ENCODE measurements at places on chromosomes 5 and 9.

GRCh38 chr5:88948746-88949600 is 66.0 kb upstream of the MEF2C start:
- DNase-seq: no peak

GRCh38 chr5:79640571-79641055 is 28.4 kb downstream of the TENT2 start:
- no peak for DNase-seq

- no peak for DNase-seq
Observed at GRCh38 chr5:21654-22233, 70.2 kb upstream of the PLEKHG4B start.

DNA sequence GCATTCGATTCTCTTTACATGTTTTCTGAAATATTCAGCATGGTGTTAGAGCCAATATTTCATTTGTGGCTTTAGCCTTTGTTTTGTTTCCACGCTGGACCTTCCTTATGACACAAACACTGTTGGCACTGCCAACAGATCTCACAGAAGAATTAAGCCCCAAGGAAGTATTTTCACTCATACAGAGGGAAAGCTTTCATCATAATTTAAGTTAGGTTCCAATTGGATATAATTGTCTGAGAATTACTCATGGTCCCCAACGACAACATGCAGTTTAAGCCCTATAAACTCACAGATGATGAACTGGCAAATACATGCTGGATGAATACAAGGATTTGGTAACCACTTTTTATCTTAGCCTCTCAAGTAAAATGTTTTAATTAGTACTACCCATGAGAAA is 259.5 kb downstream of the EBF1 start:
- DNase-seq: no peak

GRCh38 chr5:125251703-125252102 is 505.3 kb upstream of the ZNF608 start:
- DNase-seq: no peak

DNA sequence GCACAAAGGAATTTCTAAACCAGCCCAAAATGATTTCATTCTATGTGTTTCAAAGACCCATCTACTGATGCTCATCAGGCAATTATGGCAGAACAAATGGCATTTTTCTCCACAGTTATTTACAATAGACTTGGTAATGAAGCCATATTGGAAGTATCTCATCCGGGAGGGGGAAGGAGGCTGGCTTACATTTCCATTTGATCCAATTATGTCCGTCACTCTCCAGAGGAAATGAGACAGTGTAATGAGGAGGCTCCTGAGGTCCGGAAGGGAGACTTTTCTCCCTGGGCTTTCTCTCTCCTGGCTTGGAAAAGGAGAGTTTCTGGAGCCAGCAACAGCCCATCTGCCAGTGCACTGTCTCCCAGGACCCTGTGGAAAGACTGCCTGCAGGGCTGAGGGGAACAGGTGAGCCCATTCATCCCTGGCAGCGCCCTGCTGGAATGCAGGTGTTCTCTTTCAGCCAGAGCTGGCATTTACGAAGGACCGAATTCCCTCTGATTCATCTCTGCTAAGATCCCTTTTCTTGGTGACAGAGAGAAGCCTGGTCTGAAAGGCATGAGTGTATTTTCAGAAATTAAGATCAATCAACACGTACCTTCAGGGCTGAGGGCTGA is 54.9 kb upstream of the SAP30L start:
- no peak for DNase-seq

- DNase-seq: no peak
Observed at GRCh38 chr5:56281489-56282165, 48.5 kb upstream of the ANKRD55 start.

- DNase-seq: peak; percentile 86
Observed at GRCh38 chr9:14693251-14693861, at the start of gene ZDHHC21. Gene ZDHHC21 (minus strand): TSS chr9:14693432. CDS start chr9:14674340, 19,092 bp downstream.

DNA sequence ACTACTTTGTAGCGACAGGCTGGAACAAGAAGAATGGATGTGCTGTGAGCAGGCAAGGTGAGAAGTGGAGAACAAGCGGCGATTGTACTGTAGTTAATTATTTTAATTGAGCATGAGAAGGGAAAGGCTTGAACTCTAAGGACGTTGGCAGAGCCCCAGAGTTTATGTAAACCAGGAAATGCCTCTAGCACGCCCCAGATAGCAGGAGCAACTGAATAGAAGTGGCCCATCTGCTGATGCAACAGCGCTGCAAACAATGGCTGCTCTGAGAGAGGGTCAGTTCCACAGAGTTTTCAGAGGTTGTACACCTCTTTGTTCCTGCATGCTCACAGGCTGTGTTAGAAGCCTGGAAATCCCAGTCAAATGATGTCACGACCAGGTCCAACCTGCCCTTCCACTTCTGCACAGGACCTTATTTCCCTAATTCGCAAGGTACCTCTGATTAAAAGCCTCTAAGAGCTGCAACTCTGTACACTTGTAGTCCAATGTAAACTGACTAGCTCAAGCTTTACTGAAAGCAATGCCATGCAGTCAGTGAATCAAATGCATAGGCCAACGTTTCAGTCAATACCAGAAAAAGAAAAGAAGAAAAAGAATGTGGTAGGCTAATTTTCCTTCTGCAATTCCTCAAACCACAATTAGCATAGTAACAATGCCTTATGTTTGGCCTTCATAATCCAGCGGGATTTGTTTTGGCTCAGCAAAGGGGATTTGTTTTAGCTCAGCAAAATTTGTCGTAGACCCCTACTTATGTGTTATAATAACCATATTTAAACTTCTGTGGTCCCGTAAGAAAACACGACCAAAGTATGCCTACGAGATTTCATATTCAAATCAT is 119.6 kb upstream of the RETREG1 start:
- DNase-seq: peak; percentile 51

DNA sequence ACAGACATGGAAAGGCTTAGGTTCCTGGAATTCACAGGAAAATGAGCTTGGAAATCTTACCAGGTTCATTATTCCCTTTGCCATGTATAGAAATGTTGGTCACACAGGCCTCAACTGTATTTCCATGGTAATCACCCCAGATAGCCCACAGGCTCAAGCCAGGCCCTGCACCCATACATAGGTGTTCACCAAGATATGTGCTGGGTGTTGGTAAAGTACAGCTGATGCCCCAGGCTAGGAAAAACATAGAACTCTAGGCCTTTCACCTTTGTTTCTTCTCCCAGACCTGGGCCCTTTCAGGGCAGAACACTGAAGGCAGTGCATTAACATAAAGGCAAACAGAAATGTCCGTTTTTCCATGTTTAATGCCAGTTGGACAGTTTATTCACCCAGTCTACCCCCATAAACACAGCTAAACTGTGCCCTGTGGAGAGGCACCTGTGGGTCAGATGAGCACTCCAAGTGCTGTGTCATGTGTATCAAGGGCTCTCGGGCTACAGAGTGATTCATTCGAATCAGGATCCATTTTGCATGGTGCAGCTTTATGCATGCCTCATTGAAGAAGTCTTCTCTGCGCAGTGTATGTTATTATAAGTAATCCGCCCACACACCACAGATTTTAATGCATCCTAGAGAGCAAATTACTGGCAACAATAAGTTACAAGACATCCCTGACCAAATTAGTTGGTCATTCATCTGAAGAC is 93.4 kb upstream of the SLC30A5 start:
- DNase-seq: no peak

GRCh38 chr9:17963498-17963897 is 384.6 kb downstream of the SH3GL2 start:
- no peak for DNase-seq

DNA sequence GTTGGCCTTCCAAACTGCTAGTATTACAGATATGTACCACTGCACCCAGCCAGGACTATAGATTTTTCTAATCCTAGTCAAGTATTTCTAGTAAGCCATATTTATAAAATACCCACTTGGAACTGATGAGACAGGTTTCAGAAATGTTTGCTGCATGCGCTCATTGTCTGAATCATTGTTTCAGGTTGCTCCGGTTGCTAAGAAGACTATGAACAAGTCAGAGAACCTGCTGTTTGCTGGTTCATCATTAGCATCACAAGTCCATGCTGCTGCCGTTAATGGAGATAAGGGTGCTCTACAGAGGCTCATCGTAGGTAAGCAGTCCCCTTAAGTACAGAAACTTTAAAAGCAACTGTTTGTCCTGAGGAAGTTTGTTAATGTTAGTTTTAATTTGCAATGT is 5.3 kb downstream of the INVS start:
- no peak for DNase-seq

DNA sequence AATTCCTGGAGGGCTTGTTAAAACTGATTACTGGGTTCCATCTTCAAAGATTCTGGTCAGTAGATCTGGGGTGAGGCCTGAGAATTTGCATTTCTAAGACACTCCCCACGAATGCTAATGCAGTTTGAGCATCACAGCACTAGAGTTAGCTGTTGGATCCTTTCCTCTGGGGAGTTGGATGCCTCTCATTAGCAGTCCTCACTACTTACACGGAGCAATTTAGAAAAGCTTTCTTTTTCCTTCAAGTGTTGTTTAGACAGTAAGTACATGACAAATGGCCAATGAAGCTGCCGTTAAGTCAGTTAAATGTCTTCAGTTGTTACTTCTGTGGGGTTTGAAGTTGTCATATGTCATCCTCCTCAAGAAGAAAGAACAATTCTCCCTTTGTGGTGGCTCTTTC is 74.9 kb upstream of the HMHB1 start:
- no peak for DNase-seq

- DNase-seq: no peak
Observed at GRCh38 chr9:29806937-29807618, 2233.8 kb upstream of the C9orf72 start.

DNA sequence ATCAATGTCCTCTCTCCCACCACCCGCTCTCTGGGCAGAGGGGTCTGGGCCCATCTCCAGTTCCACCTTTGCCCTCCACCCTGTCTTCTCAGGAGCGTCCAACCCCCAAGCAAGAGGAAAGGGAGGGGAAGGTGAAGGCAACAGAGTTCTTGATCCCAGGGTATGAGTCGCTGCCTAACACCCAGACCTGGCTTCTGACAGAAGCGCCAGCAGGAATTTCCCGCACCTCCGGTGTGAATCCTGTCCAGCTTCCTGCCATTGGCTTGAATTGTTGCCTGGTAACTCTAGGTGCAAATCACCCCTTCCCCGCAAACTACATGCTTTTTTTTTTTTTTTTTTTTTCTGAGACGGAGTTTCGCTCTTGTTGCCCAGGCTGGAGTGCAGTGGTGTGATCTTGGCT is 84.2 kb upstream of the IER5L start:
- DNase-seq: no peak

- DNase-seq: no peak
Observed at GRCh38 chr9:123073991-123074422, 40.5 kb downstream of the GPR21 start.

DNA sequence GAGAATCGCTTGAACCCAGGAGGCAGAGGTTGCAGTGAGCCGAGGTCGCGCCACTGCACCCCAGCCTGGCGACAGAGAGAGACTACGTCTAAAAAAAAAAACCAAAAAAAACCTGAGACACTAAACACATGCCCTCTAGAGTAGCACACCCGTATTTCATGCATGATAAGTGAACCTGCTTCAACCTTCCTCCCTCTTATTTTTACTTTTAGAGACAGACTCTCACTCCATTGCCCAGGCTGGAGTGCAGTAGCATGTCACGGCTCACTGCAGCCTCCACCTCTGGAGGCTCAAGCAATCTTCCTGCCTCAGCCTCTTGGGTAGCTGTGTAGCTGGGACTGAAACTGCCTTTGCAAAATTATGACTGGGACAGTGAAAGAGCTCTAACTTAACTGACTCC is 17.6 kb upstream of the NANS start:
- no peak for DNase-seq

- no peak for DNase-seq
Observed at GRCh38 chr9:18722882-18723281, 248.9 kb downstream of the ADAMTSL1 start.

GRCh38 chr9:99287641-99288040 is 65.6 kb downstream of the SEC61B start:
- DNase-seq: no peak

DNA sequence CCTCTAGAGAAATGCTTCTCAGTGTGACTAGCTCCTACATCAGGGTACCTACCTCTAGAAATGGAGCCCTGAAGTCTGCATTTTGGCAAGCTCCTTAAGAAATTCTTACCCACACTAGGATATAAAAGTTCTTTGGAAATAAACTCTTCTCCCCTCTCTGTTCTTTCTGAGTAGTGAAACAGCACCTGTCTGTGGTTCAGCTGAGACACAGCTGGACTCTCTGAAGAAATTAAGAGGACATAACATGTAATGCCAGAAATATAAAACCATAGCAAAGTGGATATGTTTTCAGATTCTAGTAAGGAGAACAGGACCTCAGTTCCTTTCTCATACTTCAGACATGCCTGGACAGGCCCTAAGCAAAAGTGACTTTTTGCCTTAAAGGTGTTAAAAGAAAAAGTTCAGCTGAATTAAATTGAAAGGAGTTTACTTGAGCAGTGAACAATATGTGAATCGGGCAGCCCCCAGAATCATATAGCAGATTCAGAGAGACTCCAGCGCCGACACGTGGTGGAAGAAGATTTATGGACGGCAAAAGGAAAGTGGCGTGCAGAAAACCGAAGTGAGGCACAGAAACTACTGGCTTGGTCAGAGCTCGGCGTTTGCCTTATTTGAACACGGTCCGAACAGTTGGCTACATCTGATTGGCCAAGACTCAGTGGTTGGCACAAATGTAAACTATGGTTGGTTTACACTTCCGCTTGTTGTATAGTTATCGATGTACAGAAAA is 64.5 kb downstream of the PRKACG start:
- peak; percentile 12 for DNase-seq

GRCh38 chr5:94191604-94192003 is 426.8 kb downstream of the KIAA0825 start:
- no peak for DNase-seq

GRCh38 chr5:141478321-141478945 is 2.7 kb downstream of the PCDHGC3 start:
- DNase-seq: no peak

DNA sequence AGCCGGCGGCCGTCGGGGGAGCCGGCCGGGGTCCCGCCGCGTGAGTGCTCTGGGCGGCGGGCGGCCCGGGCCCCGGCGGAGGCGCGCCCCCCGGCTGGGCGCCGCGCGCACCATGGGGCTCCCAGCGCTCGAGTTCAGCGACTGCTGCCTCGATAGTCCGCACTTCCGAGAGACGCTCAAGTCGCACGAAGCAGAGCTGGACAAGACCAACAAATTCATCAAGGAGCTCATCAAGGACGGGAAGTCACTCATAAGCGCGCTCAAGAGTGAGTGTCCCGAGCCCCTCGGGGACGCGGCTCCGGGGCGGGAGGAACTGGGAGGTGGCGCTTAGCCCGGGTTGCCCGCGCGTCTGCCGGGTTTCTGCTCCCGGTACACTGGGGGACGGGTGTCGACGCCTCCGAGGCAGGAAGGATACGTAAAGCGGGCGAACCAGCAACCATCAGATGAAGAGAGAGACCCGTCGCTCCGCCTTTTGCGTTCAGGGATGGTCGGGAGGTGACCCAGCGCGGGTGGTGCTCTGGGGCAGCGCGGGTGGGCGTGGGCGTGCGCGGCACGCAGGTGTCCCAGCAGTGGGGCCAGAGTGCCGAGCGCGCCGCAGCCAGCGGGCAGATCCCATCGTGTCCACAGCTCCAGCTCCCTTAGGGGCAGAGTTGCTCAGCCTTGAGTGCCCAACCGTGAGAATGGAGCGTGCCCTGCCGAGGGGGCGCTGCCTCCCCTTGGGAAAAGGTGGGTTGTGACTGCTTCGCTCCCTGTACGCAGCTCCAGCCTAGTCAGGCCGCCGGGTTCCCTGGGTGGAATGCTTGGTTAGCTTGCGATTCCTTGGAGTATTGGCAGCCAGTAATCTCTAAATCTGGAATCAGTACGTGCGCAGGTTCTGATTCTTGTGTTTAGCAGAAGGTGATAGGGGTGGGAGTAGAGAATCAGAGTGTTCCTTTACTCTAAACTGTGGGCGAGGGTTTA is 753 bp downstream of the ARHGAP26 start:
- peak; percentile 91 for DNase-seq
